ENCODE measurements at places on chromosomes 1 and 21.
A peak's percentile ranks its signal among the peaks of the same experiment; 100 is the strongest.

- DNase-seq: no peak
Observed at GRCh38 chr21:36917471-36918158, 48.9 kb downstream of the HLCS start.

- no peak for DNase-seq
Observed at GRCh38 chr1:235642943-235643371, 6.6 kb downstream of the GNG4 start.

GRCh38 chr1:58779801-58780382 is 4.0 kb downstream of the JUN start:
- no peak for DNase-seq

GRCh38 chr1:42963378-42964043 is 4.8 kb upstream of the SLC2A1 start:
- DNase-seq: no peak

- DNase-seq: no peak
Observed at GRCh38 chr1:241286486-241286885, 70.5 kb downstream of the RGS7 start.

GRCh38 chr21:26826801-26827200 is 18.4 kb downstream of the ADAMTS1 start:
- no peak for DNase-seq

GRCh38 chr1:59678493-59679228 is 136.1 kb upstream of the HOOK1 start:
- DNase-seq: no peak

DNA sequence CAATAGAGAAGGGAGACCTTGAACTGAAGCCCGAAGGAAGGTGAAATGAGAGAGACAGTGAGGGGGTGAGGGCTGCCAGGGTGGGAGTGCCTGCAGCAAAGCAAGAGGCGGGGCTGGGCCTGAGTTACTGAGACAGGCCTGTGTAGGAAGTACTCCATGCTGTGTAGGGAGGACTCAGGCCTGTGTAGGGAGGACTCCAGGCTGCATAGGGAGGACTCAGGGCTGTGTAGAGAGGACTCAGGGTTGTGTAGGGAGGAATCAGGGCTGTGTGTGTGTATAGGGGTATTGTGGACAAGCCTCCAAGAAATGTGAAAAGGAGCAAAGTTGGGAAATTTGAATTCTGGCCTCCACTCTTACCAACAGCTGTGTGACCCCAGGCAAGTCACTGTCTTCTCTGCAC is 133.8 kb upstream of the CACNA1E start:
- DNase-seq: no peak

DNA sequence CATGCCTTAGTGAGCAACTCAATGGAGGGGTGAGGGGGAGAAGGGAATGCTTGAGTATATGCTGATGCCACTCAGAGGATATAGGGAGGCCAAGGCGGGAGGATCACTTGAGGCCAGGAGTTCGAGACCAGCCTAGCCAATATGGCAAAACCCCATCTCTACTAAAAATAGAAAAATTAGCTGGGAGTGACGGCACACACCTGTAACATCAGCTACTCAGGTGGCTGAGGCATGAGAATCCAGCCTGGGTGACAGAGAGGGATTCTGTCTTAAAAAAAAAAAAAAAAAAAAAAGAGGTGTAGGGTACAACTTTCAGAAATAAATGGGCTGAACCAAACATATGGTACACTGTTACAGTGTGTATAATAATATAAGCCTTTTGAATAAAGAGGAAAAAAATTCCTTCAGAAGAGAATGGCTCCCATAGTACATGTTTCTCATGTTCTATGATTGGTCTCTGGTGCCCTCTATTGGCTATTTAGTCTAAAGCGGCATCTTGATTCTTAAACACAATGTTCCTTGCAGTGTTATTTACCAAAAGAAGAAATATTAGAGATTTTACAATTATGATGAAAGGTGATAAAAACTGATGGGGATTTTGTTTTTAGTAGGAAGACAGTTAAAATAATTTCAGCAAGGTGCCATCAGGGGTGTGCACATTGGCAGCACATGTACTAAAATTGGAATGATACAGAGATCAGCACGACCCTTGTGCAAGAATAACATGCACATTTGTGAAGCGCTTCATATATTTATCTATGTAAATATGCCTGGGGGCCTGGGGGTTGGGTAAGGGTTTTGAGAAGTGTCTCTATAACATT is 109.8 kb downstream of the PATJ start:
- no peak for DNase-seq

GRCh38 chr1:1975535-1975934 is 28.1 kb downstream of the CFAP74 start:
- DNase-seq: no peak

GRCh38 chr1:32274646-32275340 is 17.1 kb upstream of the HDAC1 start:
- no peak for DNase-seq

DNA sequence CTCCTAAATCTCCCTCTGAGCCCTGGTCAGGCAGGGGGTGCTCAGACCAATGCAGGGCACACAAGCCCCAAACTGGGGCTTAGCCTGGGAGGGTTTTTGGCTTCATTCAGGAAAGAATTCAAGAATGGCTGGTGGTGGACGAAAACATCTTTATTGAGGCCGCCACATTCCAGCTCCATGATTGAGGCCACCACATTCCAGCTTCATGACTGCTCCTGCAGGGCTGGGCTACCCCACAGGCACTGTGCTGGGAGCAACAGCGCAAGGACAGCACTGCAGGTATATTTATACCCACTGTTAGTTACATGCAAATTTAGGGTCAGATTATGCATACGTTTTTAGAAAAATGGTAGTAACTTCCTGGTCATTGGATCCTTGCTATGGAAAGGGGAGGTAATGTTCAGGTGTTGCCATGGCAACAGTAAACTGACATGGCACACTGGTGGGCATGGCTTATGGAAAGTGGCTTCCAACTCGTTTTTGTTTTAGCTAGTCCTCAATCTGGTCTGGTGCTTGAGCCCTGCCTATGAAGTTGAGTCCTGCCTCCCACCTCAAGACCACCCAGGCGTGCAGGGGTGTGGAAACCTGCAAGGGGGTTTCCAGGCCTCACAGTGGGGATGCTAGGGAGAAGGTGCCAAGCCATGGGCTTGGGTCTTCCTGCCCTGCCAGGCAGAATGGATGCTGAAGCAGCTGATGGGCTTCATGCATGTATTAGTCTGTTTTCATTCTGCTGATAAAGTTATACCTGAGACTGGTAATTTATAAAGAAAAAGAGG is 348.7 kb upstream of the AJAP1 start:
- DNase-seq: no peak

- no peak for DNase-seq
Observed at GRCh38 chr1:7511381-7511780, 259.7 kb upstream of the VAMP3 start.

DNA sequence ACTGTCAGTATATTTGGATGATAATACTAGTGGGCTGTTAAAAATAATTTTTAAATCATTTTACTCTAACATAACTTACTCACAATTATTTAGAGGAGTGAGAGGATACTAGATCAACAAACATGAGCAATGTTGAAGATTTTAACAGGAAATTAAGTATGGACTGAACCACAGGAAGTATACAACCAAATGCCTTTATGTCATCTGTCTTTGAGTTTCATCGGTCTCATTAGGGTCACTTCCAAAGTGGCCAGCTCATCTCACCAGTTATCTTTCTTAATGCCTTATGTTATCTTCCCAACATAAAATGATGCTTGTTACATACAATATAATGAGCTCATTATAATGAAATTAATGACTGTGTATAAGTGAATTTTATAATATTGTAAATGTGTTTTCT is 1.5 kb upstream of the RGS1 start:
- no peak for DNase-seq

DNA sequence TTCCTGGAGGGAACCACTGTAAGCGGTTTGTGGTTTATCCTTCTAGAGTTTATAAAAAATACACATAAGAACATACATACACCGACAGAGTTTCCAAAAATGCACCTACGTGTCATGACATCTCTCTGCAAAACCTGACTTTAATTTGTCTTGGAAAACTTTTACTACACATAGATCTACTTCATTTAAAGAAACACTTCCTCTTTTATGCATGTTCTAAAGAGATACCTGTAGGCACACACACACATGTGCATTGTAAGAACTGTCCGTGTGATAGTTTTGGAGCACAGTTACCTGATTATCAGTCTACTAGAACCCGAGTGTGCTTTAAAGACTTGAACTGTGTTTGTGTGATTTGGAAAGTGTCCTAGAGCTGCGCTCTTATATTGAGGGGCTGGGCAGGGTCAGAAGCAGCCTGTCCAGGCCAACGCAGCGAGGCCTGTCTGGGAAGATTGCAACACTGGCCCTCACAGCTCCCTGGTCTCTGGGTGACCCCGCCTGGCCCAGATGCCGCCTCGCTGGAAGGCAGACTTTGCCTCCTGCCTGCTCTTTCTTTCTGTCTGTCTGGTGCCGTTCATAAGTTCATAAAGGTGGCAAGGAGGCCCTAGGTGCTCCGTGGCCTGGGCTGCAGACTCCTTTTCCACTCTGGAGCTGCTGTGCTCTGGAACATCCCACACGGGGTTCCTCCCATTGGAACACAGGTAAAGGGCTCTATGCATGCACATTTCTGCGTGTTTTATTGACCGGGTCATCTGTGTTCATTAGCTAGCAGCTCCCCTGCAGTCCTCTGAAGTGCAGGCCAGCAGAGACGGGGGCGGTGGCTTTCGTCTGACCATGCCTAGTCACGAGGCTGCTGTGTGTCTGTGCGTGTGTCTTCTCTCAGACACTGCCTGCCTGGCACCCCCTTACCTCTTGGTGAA is 46.3 kb downstream of the AGPAT3 start:
- DNase-seq: no peak

GRCh38 chr1:19639999-19640362 is 4.1 kb upstream of the NBL1 start:
- no peak for DNase-seq

- no peak for DNase-seq
Observed at GRCh38 chr1:19426294-19427086, 58.8 kb downstream of the CAPZB start.

GRCh38 chr1:7322283-7322785 is 448.8 kb upstream of the VAMP3 start:
- DNase-seq: no peak

DNA sequence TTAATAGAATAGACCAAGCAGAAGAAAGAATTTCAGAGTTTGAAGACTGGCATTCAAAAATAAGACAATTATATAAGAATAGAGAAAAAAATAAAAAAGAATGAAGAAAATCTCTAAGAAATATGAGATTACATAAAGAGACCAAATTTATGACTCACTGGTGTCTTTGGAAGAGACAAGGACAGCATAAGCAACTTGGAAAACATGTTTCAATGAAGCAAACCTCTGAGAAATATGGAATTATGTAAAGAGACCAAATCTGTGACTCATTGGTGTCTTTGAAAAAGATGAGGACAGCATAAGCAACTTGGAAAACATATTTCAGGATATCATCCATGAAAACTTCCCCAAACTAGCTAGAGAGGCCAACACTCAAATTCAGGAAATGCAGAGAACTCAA is 60.4 kb upstream of the LYPLAL1 start:
- DNase-seq: no peak

- DNase-seq: no peak
Observed at GRCh38 chr1:1014799-1015681, 1.7 kb downstream of the ISG15 start.

DNA sequence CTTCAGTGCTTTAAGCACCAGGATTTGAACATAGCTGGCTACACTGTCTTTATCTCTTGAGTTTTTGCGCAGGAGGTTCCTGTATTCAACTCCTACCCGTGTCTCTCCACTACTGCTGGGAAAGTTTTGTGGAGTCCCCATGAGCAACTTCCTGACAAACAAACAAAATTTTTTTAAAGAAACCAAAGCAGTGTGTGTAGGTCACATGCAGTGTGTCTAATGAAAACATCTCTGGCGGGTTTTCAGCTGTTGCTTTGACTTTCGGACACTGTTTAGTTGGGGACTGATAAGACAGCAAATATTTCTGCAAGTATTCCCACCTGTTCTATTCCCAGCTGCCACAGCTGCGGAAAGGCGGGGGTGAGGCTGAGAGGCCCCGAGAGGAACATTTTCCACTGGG is 2.0 kb downstream of the PSEN2 start:
- no peak for DNase-seq

DNA sequence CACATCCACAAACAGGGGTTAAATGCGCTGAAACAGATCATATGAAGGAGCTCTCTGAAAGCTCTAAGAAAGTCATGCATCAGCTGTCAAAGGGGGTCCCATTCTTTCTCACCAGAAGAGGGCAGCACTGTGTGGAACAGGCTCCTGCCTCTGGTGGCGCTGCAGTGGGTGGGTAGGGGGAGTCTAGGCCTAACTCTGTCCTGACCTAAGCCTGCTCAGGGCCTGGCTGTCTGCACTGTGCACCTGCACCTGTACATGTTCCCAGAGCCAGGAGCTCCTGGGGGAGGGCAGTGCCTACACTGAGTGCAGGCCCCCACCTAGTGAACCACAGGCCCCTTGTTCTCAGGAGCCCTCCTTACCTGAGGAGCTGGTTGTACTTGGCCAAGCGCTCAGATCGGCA is 16.0 kb downstream of the ENO1 start:
- DNase-seq: no peak

GRCh38 chr1:23478896-23479665 is 4.9 kb downstream of the ASAP3 start:
- DNase-seq: no peak

DNA sequence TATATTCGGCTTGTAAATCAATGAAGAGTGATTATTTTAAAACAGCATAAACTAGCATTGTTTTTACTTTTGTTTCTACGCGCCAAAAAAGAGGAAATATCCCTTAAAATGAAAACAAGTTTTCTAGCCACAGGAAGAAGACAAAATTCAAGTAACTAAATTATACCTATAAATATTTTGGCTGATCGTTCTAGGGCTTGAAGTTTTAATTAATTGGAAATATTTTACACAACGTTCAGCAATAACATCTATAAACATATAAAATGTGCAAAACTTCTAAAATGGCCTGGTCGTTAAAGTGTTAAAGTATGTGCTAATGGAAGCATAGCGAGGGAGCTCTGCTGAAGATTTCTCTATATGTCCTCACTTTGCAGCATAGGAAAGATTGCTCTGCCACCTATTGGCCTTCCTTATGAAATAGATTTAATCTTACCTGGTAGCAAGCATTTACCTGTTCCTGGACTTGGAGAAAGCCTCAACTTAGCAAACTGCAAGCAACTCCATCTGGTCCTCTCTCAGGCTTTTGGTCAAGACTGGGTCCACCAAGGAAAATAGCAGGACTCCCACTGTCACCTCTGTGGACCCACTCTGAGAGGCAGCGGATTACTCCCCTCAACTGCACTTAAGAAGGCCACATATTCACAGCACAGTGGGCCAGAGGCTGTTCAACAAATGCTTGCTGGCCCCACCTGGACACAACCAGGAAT is 351.3 kb upstream of the RUNX1 start:
- peak; percentile 3 for DNase-seq

DNA sequence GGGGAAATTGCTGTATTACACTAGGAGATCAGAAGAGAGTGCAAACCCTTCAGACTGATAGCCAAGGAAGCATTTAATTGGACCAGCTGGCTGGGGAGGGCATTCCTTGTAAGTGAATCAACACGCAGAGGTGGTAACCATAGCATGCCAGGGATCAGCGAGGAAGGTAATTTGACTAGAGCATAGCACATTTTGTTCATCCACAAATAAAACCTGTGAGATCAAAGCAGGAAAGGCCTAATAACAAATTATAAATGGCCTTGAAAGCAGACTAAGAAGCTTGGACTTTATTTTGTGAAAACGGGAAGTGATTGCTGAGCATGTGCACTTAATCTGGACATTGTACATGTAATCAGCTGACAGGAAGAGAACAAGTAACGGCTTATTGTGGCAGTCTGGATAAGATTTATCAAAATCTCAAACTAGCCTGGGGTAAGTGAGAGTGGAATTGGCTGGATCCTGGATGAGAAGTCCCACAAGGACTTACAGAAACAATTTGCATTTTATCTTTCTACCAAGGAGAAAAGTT is 11.7 kb upstream of the CD55 start:
- no peak for DNase-seq

Measured in stimulated activated CD4-positive, alpha-beta T cell treated with anti-CD3 and anti-CD28 coated beads, Interleukin-4, amount 100 ng/mL, for 1 hour (primary cell).